Psoas muscle (tissue), 8 donors: ENCODE measurements at places on chromosomes 6 and 20. TPM values are rescaled to one million over a fixed set of nuclear protein-coding genes. Genes with fewer than 3 reads are reported as not detected.

Gene NUDT3
- total RNA-seq: 33.3 TPM

DNA sequence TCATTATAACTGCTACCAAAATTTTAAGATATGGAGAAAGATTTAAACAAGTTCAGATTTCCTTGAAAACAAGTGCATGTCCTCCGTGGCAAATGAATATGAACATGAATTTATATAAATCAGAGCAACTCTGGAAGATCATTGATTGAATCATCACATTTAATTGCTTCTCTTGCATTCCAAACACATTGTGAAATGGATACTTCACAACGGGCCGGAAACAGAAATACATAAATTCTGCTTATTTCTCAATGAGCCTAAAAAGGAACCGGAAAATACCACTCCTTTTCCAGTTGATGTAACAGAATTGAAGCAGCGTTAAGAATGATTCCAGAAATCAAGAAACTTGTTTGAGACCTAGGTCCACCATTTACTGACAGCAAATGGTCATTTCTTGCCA lies 134.6 kb upstream of the BTN3A2 start:
- DNase-seq: no peak

DNA sequence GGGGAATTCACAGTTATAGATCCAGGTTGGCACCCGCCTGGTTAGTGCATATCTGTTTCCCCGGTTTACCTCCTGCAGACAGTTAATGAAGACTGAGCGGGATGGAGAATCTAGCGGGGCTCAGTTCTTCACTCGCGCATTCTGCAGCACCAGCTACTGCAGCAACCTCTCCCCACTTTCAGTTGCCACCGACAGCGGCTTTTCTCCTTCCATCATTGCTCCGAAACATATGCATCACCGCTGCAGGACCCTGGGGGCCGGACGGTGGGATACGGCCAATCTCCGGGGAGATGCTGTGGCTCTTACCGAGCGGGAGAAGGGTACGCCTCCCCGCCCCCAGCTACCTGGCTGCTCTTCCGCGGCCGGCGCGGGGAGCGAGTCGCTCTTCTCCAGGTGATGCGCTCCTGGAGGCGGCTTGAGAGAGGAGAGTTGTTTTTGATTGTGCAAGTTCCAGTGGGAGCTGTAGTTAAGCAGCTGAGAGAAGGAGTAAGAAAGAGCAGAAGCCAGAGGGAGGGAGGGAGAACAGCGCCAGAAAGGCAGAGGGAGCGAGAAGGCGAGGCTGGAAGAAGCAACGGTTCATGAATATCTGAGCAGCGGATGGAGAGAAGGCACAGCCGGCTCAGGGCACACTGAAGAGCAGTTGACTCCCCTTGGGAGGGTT lies at the start of gene SGK1:
SGK1 (minus strand) TSS at position 642 of the 661 bp plus-strand sequence. CDS start 652 bp downstream, outside the sequence.
- DNase-seq: no peak

DNA sequence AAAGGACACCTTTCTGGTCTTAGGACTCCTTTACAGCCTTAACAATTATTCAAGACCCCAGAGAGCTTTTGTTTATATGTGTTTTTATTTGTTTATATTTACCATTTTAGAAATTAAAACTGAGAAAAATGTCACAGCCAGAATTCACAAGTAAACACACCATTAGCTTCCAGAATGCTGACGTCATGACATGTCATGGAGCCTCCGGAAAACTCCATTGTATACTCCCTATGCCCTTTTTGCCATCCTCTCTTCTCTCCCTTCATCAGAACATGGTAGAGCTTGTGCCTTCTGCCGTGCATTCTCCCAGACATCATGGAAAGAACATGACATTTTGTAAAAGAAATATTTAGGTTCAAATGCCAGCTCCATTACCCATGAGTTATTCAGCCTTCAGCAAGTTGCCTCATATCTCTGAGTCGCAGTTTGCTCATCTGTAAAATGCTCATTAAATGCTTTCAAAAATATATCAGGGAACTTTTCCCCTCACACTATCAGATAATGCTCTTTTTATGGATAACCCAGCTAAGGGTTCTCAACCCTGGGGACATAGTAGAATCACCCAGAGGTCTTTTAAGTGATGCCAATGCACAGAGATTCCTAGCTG lies 27.8 kb downstream of the TNFAIP3 start:
- no peak for DNase-seq

DNA sequence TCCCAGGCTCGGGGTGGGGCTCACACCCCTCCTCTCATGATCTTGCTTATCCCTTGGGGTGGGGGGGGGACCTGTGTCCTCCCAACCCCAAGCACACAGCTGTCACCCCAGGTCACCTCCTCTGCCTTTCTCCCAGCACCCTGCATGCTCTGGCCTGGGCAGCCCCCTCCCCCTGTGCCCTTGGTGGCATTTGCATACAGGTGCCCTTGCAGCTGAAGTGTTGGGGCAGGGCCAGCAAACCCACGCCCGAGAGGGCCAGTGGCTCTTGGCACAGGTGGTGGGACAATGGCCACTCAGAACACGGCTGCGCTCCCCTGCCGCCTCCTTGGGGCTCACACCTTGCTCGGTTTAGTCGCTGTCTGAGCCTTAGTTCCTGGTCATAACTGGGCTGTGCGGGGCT lies 11.3 kb upstream of the MYT1 start:
- no peak for DNase-seq

DNA sequence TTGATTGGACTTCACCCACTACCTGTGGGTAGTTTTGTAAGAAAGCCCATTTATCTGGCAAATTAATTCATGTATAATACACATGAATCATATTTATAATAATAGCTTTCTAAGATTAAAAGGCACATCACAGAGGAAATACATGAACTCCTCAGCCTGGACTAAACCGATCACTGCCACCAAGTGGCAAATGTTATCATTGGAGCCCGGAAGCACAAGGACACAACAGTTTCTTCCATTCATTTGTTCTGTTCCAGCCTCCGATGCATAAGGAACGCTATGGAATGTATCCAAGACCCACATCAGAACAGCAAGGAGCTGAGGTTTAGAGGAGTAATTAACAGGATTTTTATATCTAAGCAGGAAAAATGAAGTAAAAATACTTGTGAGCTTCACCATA lies 13.9 kb upstream of the IPCEF1 start:
- no peak for DNase-seq

DNA sequence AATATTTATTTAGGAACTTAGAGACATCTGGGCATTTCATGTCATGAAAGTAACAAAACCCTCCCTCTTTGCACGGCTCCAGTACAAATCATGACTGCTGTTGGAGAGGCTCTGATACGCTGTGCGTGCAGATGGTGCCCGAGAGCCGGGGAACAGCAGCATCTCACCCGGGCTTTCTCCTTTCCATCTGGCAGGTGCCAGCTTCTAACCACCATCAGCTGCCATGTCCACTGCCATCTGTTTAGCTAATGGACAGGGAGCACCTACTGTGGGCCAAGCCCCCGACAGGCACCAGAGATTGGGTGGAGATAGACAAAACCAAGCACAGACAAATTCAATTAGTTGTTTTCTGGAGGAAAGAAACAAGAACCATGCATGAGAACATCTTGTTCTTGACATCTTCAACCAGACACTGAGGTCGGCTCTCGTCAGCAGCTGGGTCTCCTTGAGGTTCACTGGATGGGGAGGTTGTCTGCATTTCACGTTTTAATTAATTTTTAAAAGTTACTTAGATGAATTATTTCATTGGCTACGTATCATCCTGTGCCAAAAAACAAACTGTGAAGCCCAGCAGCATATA lies 323.7 kb downstream of the THBS2 start:
- DNase-seq: no peak

GRCh38 chr6:151142676-151143075 lies 97.1 kb upstream of the AKAP12 start:
- no peak for DNase-seq

DNA sequence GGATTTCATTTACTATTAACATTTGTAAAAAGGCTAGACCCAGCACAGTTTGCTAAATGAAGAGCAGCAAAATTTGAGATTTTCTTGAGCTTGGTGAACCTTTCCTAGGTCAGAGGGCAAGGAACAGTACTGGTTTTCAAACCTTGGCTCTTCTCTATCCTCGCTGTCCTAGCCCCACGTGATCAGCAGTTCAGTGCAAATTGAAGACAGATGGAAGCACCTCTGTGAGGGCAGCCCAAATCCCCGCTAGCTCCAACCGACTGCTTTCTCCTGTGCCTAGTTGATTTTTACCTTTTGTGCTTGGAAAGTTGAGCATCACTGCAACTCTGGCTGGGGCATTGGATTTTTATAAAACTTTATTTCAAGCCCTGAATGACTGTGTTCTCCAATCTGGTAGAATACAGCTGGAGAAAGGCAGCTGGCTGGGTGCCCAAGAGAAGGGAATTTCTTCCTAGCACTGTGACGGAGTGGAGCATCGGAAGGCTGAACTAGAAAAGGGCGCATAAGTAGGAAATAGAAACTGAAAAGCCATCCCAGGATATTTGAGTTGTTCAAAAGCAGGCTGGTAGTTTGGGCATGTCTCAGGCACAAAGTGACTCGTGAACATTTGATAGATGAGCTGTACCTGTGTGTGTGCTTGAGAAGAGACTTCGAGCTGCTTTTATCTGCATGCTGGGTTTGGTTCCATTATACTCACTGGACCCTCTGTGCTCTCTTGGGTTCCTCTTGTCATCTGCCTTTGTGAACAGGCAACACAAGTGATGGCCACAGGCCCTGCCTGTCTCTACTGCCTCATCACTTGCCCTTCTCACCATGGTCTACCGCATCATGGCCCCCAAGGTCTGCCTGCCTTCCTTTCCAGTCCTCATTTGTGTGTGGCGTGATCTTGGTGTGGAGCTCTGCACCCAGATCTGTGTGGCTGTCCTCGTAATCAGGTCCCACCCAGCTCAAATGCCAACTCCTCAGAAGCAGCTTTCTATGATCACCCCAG lies 2.3 kb downstream of the RNF114 start:
- DNase-seq: peak; percentile 60

DNA sequence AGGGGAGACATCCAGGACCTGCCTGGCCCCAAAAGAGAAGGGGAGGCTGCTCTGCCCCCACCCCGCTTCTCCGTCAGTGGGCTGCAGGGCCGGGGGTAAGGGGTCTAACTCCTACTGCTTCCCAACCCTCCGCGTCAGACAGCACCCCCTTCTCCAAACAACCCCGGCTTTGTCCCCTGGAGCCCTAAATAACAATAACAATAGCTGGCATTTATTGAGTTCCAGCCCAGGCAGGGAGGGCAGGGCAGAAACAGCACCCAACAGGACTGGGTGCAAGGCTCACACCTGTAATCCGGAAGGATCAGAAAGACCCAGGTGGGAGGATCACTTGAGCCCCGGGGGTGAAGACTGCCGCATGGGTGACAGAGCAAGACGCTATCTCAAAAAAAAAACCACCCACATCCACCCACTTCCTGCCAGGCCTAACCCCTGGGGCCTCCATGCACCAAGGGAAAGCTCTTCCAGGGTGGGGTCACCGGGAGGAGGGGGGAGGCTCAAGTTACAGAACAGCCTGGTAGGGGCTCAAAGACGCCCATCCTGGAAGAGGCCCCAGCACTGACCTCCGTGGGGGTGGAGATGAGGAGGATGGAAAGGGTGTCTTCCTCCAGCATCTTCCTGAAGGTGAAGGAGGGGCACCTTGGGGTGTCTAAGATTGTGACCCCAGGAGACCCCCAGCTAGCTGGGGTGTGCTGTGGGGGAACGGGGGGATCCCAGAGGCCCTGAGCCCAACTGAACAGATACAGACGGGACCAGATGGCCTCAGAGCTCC lies 1.3 kb upstream of the FNDC11 start:
- DNase-seq: no peak

DNA sequence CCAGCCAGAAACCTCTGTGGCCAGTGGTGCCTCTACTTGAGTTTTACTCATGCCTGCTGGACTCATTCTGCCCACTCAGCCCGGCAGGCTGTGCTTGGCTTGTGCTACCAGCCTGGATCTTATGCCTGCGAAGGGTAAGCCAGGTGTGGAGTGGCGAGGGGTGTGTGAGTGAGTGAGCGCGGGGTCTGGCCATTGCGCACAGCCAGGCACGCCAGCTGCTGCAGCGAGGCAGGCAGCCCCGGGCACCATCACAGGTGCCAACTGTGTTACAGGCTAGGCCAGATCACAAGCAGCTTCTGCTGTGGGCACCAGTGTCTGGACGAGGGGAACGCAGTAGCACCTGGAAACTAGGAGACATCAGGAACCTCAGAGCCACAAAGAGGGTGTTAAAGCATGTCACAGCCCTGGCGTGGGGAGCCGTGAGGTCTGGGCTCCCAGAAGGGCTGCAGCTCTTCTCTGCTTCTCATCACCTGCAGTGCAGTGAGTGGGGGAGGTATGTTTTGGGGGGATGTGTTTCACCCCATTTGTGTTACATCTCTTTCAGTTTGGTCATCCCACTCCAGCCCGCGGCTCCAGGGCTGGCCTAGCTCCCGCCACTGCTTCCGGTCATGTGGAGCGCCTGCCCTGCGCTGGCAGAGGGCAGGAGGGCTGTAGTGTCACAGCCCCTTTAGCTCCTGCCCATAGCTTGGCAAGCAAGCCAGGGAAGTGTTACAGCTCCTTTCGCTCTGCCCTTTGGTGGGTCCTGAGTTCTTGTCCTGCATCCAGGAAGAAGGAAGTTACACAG lies 379.7 kb upstream of the IMPG1 start:
- no peak for DNase-seq

DNA sequence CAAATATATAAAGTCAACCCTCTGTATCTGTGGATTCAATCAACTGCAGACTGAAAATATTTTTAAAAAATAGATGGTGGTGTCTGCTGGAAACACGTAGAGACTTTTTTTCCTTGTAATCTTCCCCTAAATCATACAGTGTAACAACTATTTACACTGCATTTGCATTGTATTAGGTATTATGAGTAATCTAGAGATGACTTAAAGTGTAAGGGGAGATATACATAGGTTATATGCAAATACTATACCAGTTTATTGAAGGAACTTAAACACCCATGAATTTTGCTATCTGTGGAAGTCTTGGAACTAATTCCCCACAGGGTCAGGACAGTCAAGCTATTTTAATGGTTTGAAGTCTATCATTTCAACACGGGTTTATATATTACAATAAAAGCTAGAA lies 10.2 kb downstream of the HDAC2 start:
- no peak for DNase-seq

DNA sequence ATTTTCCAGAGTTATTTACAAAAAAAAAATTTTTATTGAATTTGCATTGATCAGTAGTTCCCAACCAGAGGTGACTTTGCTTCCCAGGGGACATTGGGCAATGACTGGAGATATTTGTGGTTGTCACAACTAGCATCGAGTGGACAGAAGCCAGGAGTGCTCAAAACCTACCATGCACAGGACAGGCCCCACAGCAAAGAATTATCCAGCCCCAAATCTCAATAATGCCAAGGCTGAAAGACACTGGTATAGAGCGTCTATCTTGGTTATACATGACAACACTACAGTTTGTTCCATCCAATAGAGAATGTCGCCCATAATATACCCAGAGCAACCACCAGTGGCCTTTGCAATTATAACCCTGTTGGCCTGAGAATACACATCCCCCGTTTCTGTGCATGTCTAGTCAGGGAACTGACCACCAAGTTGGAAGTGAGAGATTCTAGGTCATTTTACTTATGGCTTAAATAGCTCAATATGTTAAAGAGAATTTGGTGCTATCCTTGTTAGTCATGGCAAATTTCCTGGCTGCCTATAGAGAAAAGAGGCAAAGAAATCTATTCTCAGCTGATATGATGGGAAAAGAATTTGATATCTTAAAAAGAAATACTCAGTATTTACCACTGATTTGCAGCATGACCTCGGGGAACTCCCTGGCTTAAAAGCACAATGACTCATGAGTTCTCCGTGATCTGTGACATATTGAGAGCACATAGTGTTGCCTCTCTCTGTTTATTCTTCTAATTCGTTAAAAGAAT lies 76.0 kb upstream of the ADTRP start:
- DNase-seq: no peak

GRCh38 chr20:17666481-17666880 lies 15.6 kb downstream of the RRBP1 start:
- DNase-seq: no peak
